ENCODE measurements at places on chromosomes 4 and X. TPM values are rescaled to one million over a fixed set of nuclear protein-coding genes. Genes with fewer than 3 reads are reported as not detected.

Gene CT45A10
- total RNA-seq = not detected

Gene CSAG2
- total RNA-seq = 0.35 TPM

Gene RASL11B
- total RNA-seq = not detected

Gene IL21
- 0.69 TPM for total RNA-seq

Gene PDCL2
- total RNA-seq = not detected

Gene GALNTL6
- not detected for total RNA-seq

Gene RHOXF2B
- not detected for total RNA-seq

Gene DDIT4L
- total RNA-seq = not detected

Gene LRIT3
- 0.15 TPM for total RNA-seq

Gene OTC
- not detected for total RNA-seq

Gene TLR10
- total RNA-seq = 0.23 TPM
